ENCODE measurements at places on chromosomes 7 and 10.

GRCh38 chr7:10211016-10211415, 762.7 kb upstream of the PHF14 start:
- DNase-seq = no peak

DNA sequence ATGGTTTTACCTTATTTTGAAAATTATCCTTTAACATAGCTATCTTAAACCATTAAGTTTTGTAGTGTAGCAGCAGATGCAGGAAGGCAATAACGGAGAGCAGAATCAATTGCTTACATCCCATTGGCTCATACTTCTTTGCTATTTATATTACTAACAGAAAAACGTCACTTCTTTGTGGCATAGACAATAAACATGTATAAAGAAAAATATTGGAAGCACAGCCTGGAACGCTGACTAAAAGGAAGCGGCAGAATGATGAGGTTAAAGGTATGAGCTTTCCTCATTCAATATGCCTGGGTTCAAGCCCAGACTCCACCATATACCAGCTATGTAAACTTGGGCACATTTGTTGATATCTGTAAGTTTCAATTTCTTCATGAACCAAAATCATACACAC, 24.0 kb upstream of the BMPER start:
- no peak for DNase-seq

DNA sequence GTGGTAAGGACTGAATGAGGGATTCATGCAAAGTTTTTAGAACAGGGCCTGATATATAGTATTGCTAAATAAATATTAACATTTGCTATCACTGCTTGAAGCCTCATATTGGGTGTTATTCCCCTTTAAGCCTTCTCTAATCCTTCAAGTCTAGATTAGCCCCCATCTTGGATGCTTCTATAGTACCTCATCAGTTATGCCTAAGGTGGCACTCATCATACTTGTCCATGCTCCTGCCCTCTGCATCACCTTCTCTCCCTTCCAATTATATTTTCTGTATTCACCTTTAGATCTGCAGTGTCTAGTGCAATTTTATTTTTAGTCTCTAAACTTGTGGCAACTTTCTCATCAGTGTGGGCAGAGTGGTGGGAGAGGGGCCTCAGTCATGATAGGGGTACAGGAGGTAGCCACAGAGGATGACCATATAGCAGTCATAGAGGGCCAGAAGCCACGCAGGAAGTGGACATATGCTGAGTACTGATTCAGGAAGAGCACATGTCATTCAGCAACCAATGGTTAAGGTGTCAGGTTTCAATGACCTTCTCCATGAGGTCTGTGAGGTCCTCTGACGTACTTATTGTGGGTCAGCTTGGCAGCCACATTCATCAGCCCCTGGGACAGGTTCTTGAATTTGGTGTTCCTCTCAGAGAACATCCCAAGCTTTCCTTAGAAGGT, 2.5 kb downstream of the ENTPD1 start:
- DNase-seq = no peak

DNA sequence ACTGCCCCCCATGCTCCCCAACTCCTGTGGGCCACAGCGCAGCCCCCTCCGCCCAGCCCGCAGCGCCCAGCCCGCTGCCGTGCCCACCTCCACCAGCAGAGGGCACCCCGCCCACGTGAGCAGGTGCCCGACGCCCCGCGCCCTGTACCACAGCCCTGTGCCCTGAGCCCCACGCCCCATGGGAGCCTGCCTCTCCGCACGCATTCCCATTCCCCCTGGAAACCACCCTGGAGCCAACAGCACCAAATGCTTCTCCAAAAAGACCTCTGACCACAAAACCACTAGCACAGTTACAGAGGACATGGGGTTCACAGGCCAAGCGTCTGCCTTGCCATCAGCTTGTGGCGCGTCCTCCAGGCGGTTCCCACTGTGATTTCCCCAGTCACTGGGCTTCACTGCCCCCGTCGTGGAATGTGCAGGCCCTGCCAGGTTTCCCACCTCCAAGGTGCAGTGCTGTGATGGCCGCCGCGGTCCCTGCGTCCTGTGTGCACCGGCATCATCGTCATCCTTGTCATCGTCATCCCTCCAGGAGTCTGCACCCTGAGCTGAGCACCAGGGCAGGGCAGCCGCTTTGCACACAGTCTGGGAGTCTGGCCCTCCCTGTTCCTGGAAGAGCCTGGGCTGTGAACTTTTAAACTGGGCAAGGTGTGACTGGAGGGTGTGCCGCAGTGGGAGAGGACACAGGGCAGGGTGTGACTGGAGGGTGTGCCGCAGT, 61.7 kb downstream of the PWWP2B start:
- peak; percentile 73 for DNase-seq

GRCh38 chr7:80054356-80054755, 80.3 kb upstream of the GNAI1 start:
- DNase-seq = peak; percentile 73

GRCh38 chr10:128568041-128568440, 441.8 kb upstream of the MKI67 start:
- no peak for DNase-seq

DNA sequence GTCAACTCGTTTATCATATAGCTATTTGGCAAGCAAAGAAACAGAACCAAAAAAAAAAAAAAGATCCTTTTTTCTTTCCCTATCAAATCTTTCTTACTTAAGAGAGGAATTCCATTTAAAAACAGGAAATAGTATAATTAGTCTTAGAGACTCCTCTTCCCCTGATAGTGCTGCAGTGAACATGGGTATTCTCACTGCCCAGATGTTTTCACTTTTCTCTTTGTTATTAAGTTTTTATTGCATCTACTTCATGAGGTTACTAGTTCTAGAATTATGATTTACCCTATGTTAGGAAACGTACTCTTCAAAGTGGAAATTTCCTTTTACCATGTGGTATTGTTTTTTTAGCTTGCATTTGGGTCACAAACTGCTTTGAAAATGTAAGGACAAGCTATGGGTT, 8.5 kb downstream of the CASP2 start:
- DNase-seq = peak; percentile 23

- peak; percentile 85 for DNase-seq
Measured at GRCh38 chr10:94193466-94193924, 169.2 kb downstream of the NOC3L start.

GRCh38 chr10:4199196-4199595, 414.2 kb upstream of the KLF6 start:
- no peak for DNase-seq

DNA sequence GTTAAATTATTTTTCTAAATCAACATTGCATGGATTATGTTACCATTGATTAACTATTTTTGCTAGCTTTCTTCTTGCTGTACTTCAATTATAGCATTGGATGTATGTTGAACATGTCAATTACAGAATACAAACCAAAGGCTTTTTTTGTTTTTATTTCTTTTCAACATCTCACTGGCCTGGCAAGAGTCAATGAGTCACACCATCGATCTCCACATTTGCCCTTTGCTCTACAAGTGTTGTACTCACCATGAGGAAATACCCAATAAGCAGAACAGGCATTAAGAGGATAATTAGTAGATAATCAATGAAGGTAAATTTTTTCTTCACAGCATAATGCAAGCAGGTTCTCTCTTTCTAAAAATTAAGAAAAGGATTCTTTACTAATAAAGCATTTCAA, 23.3 kb downstream of the ANKRD22 start:
- DNase-seq = no peak

All from adipocyte (in vitro differentiated cells).